NCI-H187 treated with DMSO at 0.1 percent for 48 hours (cell line): ENCODE measurements at places on chromosomes 2 and 18.

GRCh38 chr2:224870341-224870740 lies 154.2 kb upstream of the CCDC195 start:
- DNase-seq = no peak

DNA sequence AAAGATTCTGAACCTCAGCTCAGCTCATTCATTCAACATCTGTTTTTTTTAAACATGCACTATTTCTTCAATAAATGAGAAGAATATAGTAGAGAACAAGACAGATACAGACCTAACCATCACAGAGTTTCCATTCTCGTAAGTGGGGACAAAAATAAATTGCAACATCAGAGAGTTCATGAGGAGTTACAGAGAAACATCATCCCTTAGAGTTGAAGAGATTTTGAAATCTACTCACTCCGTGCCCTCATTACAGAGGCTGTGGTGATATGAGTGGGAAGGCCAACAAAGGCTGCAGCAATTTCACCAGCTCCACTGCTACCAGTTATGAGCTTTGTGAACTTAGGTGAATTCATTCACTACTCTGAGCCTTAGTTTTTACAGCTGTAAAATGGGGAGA lies 399.3 kb downstream of the BCL11A start:
- DNase-seq = no peak

- no peak for DNase-seq
Observed at GRCh38 chr18:21853016-21853415, 112.4 kb downstream of the MIB1 start.

- DNase-seq = no peak
Observed at GRCh38 chr18:75130591-75131328, 78.2 kb downstream of the PTGR3 start.

- DNase-seq = no peak
Observed at GRCh38 chr2:46377666-46378560, 80.7 kb downstream of the EPAS1 start.

DNA sequence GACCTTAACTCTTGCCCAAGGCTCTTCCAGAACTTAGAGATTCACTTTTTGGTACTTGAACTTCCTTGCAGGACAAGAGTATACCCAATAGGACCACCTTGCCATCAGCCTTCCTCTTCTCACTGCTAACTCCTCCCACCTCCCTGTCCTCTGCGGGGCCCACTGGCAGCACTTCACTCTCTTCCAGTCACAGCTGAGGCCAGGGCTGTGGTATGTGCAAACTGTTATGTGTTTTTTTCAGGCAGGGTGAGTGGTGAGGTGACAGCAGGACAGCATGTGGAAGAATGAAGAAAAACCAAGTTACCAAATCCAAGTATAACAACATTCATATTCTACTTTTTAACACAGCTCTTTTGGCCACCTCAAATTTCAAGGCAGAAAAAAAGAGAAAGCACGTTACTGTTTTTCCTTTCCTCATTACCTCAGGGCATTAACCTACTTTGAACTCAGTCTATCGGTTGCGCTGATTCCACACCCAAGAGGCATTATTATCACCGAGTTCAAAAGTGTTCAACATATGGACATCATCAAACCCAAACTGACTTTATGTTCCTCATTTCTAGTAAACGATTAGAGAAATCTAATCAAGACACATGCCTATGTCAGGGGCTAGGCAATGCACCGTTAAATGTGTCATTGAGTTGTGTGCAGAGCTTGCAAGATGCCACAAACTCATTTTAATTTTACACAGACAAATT lies 605.2 kb upstream of the SYT4 start:
- DNase-seq = no peak

DNA sequence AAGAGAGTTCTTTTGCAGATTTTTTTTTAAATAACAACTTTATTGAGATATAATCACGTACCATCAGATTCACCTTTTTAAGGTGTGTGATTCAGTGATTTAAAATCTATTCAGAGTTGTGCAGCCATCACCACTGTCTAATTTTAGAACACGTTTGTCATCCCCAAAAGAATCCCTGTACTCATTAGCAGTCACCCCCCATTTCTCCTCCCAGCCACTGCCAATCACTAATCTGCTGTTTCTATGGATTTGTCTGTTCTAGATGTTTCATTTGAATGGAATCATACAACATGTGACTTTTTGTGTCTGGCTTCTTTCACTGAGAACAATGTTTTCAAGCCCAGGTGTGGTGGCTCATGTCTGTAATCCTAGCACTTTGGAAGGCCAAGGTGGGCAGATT lies 55.4 kb upstream of the RAPH1 start:
- no peak for DNase-seq

DNA sequence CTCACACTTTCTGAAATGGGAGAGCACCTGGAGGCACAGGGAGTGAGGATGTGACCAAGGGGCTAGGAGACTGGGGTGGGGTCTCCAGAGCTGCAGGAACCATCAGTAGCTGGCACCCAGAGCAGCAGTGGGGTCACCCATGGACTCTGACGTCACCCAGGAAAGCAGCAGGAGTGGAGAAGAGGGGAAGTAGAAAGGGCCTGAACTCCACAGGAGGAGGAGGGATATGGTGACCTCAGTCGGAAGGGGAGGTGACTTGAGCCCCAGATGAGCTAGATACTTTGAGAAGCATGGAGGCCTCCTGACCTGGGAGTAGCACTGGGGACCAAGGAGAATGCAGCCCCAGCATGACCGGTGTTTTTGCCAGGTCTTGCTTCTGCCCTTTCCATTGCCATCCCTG lies 8.8 kb downstream of the NMUR1 start:
- no peak for DNase-seq

DNA sequence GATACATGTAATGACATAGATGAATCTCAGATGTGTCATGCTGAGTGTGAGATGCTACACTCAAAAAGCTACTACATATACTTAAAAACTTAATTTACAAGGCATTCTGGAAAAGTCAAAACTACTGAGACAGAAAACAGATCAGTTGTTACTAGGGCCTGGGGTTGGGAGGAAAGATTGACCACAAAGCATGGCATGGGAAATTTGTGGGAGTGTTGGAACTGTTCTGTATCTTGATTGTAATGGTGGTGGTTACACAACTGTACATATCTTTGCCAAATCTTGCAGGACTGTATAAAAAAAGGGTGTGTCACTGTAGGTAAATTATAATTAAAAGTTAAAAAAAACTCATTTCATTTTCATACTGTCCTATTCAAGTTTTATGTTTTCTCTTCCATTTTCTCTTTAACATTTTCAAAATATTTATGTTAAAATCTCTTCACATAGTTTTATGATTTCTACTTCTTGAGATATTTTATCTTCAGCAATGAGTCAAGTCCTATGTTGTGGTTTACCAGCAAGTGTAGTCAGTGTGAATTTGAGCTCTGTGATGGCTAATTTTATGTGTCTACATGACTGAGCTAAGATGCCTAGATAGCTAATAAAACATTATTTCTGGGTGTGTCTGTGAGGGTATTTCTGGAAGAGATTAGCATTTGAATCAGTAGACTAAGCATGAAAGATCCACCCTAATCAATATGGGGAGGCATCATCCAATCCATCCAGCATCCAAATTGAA lies 58.6 kb upstream of the VRK2 start:
- DNase-seq = no peak

DNA sequence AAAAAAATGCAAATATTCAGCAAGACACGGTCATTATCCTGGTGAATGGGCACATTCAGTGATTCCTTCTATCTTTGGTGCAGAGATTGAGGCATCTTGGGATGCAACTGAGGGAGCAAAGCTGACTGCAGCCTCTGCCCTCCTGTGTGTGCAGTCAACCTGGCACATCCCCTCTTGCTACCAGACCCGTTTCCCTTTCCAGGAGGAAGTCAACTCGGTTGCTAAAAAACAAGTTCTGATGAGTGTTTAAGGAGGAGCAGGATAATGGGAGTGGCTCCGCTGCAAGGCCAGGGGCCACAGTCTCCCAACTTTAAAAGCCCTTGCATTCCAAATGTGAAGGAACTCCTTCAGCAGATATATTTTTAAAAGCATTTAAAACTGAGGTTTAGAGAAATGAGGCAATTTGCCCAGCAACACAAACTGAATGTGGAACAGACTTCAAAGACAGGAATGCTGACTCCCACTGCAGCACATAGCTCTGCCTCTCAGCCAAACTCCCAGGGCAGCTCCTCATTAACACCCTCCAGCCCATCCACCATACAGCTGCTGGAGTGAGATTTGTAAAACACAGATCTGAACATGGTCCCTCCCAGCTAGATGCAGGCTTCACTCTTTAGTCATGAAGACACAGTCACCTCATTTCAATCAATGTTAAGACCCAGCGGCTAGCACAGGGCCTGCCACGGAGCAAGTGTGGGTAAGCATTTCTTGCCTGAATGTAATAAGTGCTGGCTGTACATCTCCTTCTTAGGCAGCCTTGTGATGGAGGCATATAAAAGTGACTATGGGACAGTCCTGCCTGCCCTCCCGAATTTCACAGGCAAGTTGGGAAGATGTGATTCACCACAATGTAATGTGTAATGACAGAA lies 54.3 kb downstream of the VSNL1 start:
- no peak for DNase-seq

- DNase-seq = no peak
Observed at GRCh38 chr2:198374375-198375082, 570.1 kb downstream of the PLCL1 start.

- no peak for DNase-seq
Observed at GRCh38 chr2:111662771-111663470, 221.1 kb downstream of the ANAPC1 start.

DNA sequence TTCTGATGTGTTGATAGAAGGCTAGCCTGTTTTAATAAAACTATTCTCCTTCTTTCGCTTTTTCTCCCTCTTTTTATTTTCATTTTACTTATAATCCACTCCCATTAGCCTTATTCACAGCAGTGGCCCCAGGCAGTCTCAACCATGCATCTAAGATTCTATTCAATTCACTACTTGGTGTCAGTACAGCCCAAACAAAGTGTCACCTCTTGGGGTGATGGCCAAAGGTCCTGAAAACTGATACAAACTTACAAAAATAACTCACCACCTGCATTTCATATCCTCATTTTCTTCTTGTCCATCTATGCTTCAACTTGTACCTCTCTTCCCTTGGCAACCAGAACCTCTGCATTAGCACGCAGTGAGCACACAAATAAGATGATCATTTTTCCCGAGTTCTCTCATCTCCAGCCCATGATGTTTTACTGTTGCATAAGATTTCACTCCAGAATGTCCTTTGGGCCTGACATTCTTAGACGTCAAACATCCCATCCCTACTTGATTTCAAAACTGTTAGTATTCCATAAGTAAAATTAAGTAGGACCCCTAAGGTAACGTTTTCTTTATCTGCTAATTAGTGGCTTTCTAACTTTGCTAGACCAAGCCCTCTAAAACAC lies 559.3 kb upstream of the TNP1 start:
- no peak for DNase-seq

DNA sequence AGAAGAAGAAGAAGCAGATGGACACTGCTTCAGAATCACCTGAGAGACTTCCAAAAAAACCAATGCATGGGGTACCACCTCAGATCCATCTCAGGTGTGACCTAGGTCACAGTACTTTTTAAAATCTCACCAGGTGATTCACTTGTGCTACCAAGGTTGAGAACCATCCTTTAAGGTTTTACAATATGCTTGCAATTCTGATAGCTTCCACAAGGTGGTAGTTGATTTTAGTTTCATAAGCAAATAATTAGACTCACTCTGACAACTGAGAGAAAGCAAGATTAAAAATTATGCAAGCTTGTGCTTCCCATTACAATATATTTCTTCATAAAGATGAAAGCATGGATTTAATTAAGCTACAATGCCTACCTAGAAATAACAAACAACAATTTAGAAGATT lies 355.1 kb downstream of the EN1 start:
- DNase-seq = no peak

DNA sequence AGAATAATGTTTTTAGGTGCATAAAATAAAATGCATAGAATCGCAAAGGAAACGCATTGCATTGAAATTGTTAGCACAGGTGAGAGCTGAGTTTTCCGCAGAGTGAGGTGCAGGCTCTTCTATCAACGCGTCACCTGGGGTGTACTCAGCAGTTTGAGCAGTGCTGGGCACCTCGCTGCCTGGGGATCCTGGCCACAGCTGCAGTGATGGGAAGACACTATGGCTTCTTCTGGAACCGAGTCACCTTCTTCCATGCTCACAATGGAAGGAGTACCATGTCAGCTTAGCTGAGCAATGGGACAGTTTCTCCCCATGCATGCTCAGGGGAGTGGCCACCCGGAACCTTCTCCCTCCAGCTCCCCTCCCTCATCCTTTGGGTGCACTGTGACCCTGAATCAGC lies 95.4 kb upstream of the OTOS start:
- DNase-seq = no peak

GRCh38 chr2:65277791-65278483 lies 50.3 kb downstream of the ACTR2 start:
- DNase-seq = peak; percentile 99

DNA sequence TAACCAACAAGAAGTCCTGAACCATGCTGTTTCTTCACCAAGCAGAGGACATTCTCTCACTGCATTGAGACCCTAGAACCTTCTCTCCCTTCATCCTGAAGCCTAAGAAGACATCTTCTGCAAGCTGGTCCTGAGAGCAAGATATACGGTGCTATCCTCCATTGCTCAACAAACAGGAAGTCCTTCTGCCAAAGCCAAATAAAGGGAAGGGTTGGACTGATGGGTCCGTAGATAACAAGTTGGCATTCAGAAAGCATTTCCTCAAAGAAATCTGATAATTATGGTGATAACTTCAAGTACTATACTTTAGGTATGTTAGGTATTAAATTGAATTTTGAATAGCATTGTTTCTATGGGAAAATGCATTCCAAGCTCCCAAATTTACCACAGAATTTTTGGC lies 23.3 kb downstream of the GRB14 start:
- DNase-seq = no peak

DNA sequence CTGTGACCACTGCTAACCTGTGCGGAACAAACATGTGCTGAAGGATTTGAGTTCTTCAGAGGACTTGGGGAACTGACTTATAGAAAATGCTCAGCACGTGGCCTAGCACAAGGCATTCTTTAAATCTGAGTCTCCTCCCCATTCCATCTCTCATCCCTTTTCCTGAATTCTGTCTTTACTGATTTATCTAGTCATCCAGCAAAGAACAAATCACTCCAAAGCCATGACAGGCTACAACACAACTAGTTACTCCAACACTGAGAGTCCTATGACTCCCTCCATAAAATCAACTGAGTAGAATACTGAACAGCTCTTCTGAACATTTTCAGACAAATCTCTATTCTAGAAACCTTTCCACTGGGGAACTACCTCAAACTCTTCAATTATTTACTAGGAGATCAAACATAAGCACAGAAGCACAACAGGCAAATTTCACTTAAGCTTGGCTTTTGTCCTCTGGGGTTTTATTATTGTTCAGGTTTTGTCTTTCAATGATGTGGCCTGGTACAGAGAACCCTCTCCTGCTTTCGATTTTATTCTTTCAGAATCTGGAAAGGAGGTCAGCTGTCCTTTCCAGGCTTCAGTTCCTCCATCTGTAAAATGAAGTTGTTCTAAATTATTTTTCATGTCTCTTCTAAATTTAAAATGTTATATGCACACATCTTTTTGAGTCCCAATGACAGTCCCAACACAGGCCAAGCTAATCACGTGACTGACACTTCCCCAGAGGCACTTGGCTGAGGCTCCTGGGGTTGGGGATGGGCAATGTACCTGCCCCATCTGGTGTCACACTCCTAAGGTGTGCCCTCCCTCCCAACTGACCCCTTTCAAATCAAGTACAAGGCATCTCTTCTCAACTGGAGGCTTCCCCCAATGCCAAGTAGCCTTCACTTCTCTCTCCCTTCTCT lies 31.8 kb downstream of the RNU4ATAC start:
- DNase-seq = no peak
